ENCODE measurements at places on chromosomes 5 and 9.

DNA sequence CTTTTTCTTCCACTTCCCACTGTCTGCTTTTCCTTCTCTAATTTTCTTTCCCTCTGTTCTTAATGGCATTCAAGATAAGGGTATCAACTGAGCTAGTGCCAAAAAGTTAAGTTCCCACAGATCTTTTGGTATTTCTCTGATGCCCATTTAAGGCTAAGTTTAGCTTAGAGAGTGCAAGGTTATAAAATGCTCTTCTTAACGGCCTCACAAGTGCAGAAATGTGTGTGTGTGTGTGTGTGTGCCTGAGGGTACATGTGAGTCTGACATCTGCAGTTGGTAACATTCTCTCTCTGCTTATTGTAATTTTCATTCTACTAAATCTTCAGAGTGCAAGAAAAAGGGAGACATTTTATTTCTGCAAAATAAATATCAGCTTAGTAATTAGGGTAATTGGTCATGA, 24.2 kb downstream of the FBN2 start:
- no peak for DNase-seq

- DNase-seq, result no peak
Observed at GRCh38 chr5:142771666-142772065, 1.5 kb downstream of the ARHGAP26 start.

DNA sequence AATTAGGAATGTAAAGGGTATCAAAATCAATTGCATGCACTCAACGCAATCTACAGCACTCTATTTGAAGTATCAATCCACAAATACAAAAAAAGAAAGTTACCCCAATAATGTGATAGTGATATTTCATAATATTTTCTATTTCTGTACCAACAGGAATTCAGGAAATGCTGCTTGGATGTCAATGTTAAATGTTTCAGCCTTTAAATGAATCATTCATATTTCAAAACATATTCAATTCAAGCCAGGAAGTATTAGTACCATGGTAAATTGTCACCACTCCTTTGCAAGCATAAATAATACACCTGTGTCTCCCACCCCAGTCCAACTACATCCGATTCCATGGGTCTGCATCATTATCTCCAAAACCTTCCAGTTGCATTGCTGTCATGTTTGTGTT, 1185.5 kb upstream of the CDH18 start:
- no peak for DNase-seq

DNA sequence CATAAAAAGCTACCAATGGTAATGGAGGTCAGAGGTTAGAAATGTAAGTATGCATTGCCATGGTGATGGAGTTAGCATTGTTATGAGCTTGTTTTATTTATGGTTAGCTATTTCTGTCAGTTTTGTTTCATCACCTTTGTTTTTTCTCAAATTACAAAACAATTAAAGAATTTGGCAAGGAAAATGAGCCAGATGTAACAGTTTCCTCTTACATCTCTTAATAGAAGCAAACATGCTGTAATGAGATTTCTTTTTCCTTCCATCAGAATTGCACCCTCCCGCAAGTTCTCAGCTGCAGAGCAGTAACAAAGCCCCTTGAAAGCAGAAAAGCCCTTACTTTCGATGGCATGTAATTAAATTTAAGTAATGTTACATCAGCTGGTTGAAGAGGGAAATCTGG, 233.0 kb downstream of the SGCD start:
- no peak for DNase-seq

DNA sequence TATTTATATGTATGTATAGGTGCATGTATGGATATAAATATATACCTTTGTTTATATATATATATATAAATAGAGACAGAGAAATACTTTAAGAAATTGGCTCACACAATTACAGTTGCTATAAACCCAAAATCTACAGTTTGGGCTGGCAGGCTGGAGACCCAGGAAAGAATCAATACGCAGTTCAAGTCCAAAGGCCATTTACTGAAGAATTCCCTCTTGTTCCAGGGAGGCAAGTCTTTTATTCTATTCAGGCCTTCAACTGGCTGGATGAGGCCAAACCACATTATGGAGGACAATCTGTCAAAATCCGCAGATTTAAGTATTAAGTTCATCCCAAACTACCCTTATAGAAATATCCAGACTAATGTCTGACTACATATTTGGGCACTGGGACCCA, 144.7 kb downstream of the ARL15 start:
- DNase-seq, result no peak

DNA sequence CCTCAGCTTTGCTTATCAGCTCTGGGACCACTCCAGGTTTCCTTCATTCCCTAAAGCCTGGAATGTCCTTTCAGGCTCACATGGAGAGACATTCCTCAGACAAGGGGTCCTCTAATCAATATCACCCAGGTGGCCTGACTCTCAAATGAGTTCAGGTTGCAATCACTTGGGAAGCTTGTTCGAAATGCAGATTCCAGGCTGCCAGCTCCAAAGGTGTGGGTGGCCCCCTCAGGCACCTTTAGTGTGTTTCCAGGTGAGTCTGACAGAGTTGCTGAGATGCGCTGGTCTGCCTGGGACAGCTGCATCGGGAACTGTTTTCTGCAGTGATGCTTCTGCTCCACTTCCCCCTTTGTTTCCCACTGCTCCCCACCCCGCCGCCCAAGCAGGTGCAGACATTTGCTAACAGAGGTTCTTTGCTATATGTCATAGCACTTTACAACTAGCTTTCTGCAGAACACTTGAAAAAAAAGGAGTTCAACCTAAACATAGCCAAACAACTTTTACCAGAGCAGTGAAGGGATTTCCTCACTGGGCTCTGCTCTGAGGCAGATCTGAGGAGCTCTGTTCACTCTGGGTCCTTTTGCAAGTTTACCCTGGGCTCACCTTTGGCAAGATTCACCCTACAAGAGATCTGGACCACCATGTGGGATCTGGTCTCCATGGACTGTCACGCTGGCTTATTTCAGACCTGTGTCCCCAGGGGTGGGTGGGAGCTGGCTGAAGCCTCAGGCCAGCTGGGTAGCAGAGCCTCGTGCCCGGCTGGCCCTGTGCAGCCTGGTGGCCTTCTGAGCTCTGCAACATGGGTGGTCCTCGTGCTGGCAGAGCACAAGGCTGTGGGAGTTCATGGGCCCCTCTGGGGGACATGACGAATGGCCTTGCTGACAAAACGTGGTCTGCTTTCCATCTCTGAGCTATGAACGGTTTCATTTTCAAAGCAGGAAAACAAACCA, 539.6 kb downstream of the CCDC171 start:
- no peak for DNase-seq

- DNase-seq, result no peak
Observed at GRCh38 chr5:74085782-74086181, 459.8 kb downstream of the ARHGEF28 start.

- DNase-seq, result no peak
Observed at GRCh38 chr9:85089188-85089969, 419.9 kb downstream of the NTRK2 start.

DNA sequence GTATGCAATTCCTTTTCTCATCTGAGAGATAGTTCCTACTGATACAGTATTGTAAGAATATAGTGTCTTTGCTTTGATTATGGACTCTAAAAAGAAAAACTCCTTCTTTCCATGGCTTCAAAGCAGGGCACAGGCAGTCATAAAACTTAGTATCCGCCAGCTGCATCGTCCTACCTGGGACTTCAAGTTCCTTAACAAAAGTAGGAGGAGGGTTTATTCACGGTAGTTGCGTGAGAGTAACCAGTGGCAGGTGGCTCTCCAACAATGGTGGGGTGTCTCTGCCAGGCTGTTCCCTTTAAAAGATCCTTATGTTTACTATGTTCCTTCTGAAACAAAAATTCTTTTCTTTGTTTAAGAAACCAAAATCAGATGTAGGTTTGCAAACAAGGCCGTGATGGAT, 173.5 kb upstream of the DMAC1 start:
- no peak for DNase-seq

DNA sequence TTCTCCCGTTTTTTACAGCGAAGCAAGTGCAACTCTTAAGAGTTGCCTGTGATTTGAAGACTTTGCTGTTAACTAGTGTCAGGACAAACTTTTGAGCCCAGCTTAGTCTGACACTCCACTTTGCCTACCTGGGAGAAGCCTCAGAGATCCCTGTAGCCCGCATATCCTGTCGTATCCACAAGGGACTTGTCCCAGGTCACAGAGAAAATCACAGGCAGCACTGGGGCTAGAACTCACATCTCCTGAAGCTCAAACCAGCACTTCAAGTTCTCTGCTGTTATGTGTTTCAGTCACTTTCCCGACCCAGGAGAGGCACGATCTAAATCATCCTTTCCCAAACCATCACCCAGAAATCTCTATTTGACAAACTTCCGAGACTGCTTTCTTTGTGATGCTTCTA, 584.5 kb downstream of the ACTL7B start:
- DNase-seq, result no peak

DNA sequence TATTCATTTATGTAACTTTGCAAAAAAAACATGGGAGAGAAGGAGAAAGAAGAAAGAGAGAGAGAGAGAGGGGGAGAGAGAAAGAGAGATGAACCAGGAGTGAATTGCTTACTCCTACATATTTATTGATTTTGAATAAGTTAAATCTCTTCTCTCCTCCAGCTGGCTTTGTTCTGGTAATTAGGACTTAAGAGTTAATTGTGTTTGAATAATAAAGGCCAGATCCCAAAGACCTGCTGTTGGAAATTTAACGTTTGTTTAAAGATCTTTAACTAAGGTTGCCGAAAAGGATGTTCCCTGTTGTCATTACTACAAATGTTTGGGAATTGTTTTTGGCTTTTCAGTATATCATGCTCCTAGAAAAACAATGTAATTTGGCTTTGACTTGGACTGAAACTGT, 473.0 kb downstream of the TUSC1 start:
- no peak for DNase-seq

DNA sequence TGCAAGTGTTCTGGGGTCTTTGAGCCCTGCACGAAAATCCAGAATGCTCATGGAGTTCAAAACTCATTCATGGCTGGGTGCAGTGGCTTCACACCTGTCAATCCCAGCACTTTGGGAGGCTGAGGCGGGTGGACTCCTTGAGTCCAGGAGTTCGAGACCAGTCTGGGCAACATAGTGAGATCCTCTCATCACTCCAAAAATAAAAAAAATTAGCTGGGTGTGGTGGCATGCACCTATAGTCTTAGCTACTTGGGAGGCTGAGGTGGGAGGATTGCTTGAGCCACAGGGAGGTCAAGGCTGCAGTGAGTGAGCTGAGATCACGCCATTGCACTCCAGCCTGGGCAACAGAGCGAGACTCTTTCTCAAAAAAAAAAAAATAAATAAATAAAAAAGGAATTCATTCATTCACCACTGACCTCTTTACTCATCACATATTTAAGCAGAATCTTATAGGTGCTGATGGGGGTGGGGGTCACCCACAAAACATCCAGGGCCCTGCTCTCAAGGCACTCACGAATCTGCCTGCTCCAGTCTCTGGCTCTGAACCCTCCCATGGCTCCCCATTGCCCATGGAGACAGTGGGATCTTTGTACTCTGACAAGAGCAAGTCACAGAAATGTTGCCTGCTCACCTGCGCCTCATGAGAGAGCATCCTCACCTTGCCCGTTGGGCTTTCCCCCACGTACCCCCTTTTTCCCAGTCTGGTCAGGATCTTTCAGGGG, 76.7 kb upstream of the IER5L start:
- no peak for DNase-seq

DNA sequence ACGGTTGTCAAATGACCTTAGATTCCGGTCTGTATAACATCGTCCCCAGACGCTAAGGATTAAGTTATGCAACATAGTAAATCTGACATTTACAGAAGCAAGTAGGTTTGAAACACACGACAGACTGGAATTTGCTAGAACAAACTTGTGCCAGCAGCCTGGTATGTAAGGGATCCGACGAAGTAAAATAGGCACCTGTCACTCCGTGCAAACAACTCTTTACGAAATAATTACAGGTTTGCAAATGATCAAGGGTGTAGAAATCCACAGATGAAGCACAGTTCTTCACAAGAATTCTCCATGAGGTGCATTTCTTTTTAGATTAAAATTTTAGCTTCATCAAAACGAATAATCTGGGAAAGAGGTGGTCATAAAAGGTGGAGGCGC, 508 bp downstream of the MOCS2 start:
- no peak for DNase-seq

GRCh38 chr9:75855509-75855908, 35.0 kb upstream of the PCSK5 start:
- no peak for DNase-seq

DNA sequence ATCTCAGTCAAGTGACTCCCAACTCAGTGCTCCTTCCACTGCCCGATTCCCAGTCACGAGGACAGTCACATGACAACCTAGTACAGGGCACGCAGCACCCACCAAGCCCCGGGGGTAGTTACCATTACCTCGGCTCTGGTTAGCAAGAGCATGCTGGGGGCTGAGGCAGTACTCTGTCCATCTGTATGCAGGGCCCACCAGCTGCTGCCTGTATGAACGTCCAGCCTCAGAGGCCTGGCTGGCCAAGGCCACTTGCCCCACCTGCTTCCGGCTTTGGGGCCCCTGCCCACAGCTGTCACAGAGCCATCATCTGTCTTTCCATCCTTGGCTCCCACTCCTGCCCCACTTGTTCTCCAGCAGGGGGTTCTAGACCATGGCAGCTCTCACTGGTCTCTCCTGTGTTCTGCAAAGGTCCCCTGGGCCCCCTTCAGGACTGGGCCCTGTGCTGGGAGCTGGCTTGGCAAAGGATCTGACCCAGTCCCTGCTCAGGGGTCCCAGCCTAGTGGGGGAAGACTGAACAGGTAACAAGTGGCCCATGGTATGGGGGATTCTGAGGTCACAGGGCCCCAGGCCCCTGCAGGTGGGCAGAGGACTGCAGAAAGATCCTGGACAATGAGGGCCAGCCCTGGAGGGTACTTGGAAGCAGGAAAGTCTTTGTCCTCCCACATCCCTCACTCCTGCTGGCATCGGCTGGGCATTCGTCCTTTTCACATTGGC, 3.3 kb downstream of the RPL35 start:
- no peak for DNase-seq

- DNase-seq, result no peak
Observed at GRCh38 chr9:127050591-127051001, 71.8 kb downstream of the ANGPTL2 start.

GRCh38 chr5:40700116-40700782, 20.5 kb downstream of the PTGER4 start:
- DNase-seq, result no peak

DNA sequence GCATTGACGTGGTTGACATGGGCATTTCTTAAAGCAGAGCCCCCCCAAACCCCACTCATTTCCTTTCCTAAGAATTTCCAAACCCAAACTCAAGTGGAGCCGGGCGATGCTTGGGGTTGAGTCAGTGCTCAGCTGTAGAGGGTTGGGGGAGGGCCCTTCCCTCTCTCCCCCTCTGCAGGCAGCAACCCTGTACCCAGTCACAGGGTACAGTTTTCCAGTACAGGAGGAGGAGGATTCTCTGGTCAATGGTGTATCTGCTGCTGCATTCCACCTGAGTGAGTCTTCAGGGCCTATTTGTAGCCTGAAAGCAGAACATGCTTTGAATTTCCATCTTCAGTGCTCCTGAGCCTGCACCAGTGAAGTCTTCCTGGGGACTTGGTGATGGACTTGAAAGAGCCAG, 55.8 kb downstream of the ENTREP1 start:
- DNase-seq, result no peak
